ENCODE measurements at places on chromosomes 13 and 19.

GRCh38 chr19:12139269-12139668 is 881 bp downstream of the ZNF20 start:
- DNase-seq = no peak

- peak; percentile 38 for DNase-seq
Measured at GRCh38 chr19:1907563-1908363, 2.6 kb downstream of the ADAT3 start.

GRCh38 chr19:44875666-44876451 is 15.2 kb upstream of the TOMM40 start:
- DNase-seq = peak; percentile 60

GRCh38 chr13:44191504-44192171 is 182.0 kb upstream of the SERP2 start:
- peak; percentile 77 for DNase-seq

GRCh38 chr19:8451885-8452284 is 7.1 kb downstream of the HNRNPM start:
- DNase-seq = peak; percentile 89

GRCh38 chr13:50850445-50850844 is 7.0 kb upstream of the DLEU7 start:
- no peak for DNase-seq

- DNase-seq = peak; percentile 59
Measured at GRCh38 chr13:110759710-110760109, 46.2 kb downstream of the ING1 start.

GRCh38 chr13:83780227-83780626 is 102.0 kb downstream of the SLITRK1 start:
- DNase-seq = peak; percentile 47

DNA sequence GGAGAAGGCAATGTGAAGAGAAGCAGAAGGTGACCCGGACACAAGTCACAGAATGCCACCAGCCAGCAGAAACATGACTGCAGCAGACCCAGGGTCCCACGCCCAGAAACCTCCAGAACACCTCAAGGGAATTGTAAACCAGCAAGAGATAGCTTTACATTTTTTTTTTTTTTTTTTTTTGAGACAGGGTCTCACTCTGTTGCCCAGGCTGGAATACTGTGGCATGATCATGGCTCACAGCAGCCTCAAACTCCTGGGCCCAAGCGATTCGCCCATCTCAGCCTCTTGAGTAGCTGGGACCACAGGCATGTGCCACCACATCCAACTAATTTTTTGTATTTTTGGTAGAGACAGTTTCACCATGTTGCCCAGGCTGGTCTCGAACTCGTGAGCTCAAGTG is 10.5 kb upstream of the CEACAM20 start:
- DNase-seq = no peak

GRCh38 chr13:79282976-79283375 is 123.1 kb downstream of the RBM26 start:
- peak; percentile 84 for DNase-seq

- DNase-seq = no peak
Measured at GRCh38 chr13:28333204-28333881, 161.6 kb downstream of the FLT1 start.

- DNase-seq = no peak
Measured at GRCh38 chr13:42076309-42076713, 27.9 kb downstream of the DGKH start.

DNA sequence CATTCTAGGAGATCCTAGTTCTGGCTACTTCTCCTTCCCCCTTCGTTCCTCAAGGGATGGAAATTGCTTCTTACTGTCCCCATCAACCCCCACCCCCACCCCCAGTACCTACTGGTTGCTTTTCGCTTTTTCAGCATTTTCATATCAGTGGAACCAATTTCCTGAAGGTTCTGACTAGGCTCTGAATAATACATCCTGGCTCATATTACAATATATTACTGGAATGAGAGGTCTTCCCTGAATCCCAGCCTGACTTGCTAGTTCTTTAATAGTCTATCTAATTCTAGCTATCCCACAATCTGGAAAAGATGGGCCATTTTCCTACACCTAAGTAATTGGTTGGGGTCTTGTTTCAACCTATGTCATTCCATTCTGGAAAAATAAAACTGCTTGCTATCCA is 207.4 kb downstream of the COG6 start:
- DNase-seq = peak; percentile 44

GRCh38 chr13:113152984-113153809 is 5.3 kb upstream of the PROZ start:
- no peak for DNase-seq

GRCh38 chr13:30564489-30564888 is 53.2 kb upstream of the USPL1 start:
- DNase-seq = no peak

DNA sequence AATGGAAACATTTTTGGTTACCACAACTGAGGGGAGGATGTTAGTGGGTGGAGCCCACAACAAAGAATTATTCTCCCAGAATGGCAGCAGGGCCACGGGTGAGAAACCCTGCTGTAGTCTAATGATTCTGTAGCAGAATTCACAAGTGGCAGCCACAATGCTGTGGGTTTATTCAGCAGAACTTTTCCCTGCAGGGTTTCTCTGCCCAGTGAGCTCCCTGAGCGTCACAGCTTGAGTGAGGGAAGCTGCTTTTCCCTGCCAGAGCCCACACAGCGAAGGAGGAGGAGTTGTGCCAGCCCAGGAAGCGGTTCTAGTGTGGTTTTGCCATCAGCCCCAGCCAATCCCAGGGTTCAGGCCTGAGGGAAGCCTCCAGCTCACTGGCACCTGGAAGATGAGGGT is 4.4 kb downstream of the ATP12A start:
- no peak for DNase-seq

DNA sequence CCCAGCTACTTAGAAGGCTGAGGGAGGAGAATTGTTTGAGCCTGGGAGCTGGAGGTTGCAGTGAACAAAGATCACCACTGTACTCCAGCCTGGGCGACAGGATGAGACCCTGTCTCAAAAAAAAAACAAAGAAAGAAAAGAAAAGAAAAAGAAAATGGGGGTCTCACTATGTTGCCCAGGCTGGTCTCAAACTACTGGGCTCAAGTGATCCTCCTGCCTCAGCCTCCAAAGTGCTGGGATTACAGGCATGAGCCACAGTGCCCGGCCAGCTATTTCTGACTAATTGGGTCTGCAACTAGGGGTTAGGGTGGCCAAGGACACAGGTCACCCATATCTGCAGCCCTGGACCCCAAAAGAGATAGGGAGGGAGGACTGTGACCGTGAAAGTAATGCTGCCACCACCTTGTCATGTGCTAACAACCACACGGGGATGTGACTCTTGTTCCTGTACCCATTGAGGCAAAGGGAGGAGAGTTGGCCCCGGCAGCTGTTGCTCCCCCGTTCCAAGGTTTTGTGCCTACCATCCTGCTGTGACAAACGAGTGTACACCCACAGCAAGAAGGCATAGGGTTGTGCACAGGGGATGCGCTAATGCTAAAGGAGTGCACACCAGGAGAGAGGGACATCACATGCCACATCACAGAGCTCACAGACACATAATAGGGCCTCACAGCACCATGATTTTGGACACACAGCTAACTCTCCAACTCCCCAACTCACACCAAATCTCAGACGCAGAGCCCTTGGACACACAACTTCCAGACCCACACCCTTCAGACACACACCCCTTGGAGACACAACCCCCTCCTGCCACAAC is 619 bp downstream of the MEF2B start:
- no peak for DNase-seq

GRCh38 chr19:5156231-5156986 is 184.2 kb downstream of the PTPRS start:
- DNase-seq = no peak
